ENCODE measurements at places on chromosomes 5 and 9.

DNA sequence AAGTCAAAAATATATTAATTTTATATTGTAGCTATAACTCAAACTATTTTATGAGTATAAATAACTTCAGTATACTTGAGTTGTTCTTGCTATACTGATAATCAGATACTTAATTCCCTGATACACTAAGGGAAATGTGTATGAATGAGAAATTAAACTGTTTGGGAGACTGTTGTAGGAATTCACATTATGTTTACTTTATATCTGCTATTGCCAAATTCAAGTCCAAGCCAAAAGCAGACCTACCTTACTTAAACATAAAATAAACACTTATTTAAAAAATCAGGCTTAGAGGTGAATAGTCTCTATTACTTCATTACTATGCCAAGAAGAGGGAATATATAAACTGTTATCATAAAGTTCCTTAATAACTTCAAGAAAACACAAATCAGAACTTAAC, 13.2 kb downstream of the NR3C1 start:
- DNase-seq: no peak

DNA sequence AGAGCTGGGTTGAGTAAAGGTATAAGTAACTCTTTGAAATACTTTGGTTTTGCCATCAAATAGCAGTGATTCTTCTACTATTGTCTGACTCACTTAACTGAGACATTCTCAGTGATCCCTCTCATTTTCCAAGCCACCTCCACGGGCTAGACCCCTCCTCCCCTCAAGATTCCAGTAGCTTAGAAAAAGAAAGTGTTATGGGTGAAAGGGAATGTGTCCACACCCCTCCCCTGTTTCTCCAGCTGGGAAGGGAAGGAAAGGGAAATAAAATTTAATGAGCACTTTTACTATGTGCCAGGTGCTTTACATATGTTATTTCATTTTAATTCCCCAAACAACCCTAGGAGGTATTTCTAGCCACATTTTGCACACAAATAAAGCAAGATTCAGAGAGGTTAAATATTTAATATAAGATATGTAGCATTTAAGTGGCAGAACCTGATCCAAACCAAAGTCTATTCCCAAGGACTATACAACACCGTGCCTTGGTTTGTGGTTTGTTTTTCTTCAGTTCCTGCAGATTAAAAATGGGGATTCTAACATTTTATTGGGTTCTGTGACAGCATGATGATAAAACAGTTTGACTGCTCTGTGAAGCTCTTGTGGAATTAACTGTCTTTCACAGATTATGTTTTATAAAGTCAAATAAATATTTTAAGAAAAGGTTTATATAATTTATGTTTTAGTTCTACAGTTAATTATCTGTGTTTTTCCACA, 135.9 kb downstream of the ZSWIM6 start:
- DNase-seq: no peak

GRCh38 chr9:133666845-133667244, 30.7 kb downstream of the DBH start:
- no peak for DNase-seq

DNA sequence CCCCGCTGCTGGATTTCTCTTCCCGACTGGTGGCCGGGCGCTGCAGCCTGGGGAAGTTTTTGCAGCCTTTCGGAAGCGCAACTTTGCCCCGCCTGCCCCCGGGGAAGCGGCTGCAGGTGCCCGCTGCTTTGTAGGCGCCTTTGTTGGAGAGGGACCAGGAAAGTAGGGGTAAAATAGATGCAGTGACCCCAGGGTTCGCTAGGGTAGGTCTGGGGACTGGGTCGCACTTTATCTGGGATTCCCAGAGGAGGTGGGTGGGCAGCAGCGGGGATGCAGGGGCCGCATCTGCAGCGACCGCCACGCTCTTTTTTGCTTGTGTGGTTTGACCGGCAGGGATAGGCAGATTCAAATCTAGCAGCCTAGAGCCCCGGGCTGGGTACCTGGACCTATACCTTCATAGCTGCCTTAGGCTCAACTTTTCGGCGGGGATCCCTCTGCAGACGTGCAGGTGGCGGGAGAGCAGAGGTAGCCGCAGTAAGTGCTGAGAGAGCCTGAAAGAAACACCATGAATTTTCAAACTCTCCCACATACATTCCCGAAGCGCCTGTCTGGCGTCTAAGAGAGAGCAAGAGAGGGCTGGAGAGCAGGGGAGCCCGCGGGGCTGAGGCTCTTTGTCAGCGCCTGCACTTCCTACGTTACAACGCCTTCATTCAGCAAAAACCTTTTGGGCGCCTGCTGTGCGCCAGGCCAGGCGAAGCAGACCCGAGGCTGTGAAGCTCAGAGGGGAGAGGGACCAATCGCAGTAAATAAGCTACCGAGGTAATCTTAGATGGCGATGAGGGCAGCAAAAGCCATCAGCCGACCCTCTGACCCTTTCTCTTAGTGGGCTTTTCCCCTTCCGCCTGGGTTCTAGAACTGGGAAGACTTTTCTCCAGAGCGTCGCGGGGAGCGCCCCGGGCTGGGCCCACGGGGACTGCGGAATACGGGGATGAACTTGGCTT, 642 bp downstream of the SV2C start:
- no peak for DNase-seq

DNA sequence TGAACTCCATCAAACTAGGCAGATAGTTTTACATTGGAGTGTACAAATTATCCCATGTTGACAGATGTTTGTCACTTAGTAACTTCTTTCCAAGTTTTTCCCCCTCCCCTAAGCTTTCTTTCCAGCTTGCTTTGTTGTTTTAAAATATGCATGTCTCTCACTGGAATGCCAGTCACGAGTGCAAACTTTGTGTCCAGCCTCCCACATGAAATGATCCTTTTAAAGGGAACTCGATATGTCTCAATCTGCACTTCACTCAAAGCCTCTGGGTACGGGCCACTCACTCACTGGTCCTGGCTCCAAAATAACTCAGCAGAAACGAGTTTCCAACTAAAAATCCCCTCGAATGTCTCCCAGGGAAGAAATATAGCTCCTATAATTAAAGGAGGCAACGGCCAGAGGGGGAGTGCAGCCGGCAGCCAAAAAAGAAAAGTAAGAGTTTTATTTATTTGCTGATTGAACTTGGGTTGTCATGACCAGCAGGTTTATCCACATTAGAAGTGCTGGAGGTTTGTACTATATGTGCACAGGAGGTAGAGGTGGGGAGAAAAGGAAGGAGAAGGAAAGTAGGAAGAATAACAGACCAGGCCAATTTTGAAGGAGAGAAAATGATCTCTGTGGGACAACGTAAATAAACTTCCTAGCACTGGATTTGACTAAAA, 17.5 kb downstream of the NR2F1 start:
- no peak for DNase-seq

DNA sequence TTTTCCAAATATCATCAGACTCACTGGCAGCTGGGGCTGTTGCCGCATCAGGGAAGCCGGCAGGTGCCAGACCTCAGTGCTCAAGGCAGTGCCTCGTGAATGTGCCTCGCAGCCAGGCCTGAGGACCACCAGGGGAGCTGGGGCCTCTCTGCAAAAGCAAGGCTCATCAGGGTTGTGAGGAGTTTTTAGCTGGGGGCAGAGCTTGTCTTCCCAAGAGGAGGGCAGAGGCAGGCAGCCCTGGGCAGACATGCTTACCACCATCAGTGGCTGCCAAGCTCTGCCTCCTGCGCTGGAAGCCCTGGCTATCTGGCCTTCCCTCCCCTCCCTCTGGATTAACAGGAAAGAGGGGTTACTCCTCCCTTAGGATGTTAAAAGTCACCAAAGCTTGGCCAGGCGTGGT, 8.8 kb upstream of the TBC1D9B start:
- no peak for DNase-seq

DNA sequence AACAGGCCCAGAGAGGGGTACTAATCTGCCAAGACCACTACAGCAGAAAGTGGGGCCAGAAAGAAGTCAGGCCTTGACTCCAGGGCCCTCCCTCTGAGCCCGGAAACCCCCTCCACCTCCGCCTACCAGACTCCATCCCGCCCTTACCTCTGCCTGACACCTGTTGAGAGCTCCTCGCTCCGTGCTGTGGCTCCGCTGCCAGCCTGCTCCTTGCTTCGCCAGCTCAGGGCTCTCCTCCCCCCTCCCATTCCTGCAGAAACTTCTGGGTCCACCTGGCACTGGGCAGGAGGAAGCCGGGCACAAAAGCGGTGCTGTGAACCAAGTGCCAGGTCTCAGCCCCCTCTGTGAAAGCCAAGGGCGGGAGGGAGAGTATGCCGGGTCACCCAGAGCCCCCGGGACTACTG, 6.4 kb upstream of the ST6GALNAC6 start:
- DNase-seq: no peak

- DNase-seq: no peak
These were observed 309.8 kb downstream of the TRPM3 start for GRCh38 chr9:70811638-70812037.

DNA sequence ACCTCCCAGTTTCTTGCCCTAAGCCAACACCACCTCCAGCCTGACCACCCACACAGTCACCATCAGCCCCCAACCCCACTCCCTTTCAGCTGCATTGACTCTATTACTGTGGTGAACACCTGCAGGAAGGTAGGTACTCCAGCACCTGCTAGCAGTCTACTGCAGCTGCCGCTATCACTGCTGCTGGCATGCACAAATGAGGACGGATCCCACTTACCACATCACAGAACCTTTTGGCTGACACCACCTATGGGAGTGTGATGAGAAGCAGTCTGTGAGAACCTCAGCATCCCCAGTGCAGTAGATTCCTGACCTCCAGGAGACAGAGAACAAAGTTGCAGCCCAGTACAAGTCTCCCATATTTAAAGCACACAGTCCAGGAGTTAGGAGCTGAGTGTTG, 71.9 kb downstream of the ANXA1 start:
- DNase-seq: no peak

- peak; percentile 29 for DNase-seq
These were observed 46.2 kb downstream of the PCA3 start for GRCh38 chr9:76810377-76810957.

GRCh38 chr5:57956636-57957035, 474.0 kb upstream of the ACTBL2 start:
- DNase-seq: no peak

- no peak for DNase-seq
These were observed 151.0 kb upstream of the MSX2 start for GRCh38 chr5:174573221-174573994.

DNA sequence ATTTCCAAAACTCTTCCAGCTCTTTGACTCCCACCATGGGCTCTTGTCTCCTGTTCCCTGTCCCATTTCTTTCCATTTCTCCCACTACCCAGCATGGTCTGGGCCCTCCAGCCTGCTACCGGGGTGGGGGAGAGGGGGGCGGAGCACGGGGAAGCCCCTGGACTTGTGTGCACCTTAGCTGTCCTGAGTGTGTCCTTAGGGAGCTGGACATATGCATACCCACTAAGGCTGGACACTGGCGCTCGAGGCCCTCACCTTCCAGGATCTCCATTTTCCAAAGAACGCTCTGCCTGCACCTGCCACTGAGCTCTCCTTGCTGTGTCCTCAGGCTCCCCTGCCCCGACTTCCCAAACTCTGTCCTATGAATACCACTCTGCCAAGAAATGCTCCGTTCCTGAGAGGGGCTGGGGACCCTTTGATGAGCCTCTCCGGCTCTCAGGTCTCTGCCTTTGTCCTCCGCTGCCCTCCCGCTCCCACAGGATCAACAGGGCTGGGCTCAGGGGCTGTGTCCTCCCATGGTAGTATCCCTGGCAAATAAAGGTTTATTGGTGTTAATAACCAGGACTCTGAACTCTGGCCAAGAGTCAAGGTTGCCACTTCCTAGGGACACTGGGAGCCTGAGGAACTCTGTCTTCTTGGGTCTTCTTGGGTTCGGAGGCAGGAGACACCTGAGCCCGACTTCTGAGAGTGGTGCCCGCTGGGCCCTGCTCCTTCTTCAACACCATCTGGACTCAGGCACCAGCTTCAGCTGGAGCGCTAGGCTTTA, 831 bp upstream of the SHROOM1 start:
- no peak for DNase-seq

DNA sequence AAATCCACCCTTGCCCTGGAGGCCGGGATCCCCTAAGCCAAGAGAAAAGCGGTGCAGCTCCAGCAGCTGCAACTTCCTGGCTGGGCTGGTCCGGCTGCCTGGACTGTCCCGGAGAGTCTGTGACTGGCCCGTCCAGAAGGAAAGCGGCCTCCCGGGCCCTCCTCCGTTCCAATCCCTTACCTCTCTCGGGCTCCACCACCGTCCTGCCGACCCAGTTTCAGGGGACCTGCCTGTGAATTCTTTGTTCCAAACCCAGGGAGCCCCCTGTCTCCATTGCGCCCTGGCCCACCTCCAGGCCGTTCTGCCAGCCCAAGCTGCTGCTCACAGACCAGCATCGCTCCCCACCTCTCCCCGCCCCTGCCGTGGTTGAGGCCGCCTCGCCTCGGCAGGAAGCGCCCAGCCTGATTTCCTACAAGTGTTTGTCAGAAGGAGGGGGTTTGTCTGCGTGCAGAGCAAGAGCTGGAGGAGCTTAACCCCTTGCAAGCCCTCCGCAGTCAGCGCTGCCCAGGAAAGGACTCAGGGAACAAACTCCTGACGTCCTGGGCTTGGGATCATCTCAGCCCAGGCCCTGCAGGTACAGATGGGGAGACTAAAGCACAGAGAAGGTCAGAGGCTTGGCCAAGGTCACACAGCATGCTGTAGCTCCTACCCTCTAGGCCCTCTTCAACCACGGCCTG, at the start of gene AKNA:
Gene AKNA, minus strand, starts transcription at position 303 of the 677 bp plus-strand sequence. CDS start 6,649 bp downstream, outside the sequence.
- DNase-seq: peak; percentile 83

GRCh38 chr9:127336506-127337352, 60.2 kb upstream of the SLC2A8 start:
- DNase-seq: no peak
